ENCODE measurements at places on chromosomes 5 and 9. TPM values are rescaled to one million over a fixed set of nuclear protein-coding genes. Genes with fewer than 3 reads are reported as not detected.

The GADD45G gene
- total RNA-seq, result 1.8 TPM

The ALDOB gene
- not detected for total RNA-seq

The GABRG2 gene
- total RNA-seq, result 0.64 TPM

The SLC45A2 gene
- total RNA-seq, result 0.06 TPM

The FOXD4L4 gene
- total RNA-seq, result 0.15 TPM

The ACSL6 gene
- total RNA-seq, result not detected

GRCh38 chr9:3331801-3332200 is 194.0 kb downstream of the RFX3 start:
- peak; percentile 13 for DNase-seq
- peaks cover 6% of the 10 kb centered on the region for H3K36me3 ChIP-seq
- no peaks in the 10 kb centered on the region for H3K27me3 ChIP-seq

All from neural progenitor cell (in vitro differentiated cells).